ENCODE measurements at places on chromosomes 7 and 10.
A peak's percentile ranks its signal among the peaks of the same experiment; 100 is the strongest.

DNA sequence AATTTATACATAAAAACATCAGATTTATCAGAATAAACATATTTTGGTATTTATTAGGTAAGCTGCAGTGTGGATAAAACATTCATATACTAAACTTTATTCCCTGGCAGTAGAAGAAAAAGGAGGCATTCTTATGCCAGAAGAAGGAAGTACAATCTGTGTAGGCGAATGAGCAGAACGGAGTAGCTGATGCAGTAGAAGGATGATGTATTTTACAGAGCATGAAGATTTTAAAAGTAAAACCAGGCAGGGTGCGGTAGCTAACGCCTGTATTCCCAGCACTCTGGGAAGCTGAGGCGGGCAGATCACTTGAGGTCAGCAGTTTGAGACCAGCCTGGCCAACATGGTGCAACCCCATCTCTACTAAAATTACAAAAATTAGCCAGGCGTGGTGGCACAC lies 294.9 kb upstream of the MKLN1 start:
- no peak for DNase-seq

GRCh38 chr10:58335306-58336005 lies 650 bp downstream of the UBE2D1 start:
- DNase-seq: peak; percentile 96

DNA sequence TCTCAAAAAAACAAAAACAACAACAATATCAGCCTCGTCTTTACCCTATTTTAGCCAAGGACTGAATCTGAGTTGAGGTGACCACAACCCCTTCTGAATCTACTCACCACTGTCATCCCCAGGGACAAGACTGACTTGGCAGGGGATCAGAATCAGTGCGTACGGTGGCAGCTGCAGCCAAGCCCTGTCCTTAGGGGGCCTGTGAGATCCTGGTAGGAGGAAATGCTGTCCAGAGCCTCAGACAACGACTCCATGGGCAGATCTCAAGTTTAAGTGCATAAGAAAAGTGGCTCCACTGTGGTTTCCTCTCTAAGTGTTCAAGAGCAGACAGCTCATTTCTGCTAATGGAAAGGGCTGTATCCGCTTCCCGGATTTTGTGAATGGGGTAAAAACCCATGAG lies 22.4 kb upstream of the CYTH3 start:
- DNase-seq: no peak

- DNase-seq: no peak
These were observed 88.5 kb downstream of the CTNNA3 start for GRCh38 chr10:67607472-67607871.

DNA sequence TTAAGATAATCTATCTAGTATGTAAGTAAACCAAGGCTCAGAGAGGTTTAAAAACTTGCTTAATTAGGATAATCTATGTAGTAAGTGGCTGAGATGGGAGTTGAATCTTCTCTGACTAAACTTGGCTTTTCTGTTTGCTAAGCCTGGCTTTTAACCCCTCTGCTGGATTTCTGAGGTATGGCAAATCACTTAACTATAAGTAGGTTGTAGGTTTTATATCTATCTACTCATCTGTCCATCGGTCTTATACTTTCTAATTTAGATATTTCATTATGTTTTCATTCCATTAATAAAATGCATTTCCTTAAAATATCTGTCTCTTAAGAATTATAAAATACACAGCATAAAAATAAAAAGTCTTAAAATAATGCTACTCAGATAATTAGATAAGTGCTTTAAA lies 59.4 kb downstream of the ST7 start:
- no peak for DNase-seq

DNA sequence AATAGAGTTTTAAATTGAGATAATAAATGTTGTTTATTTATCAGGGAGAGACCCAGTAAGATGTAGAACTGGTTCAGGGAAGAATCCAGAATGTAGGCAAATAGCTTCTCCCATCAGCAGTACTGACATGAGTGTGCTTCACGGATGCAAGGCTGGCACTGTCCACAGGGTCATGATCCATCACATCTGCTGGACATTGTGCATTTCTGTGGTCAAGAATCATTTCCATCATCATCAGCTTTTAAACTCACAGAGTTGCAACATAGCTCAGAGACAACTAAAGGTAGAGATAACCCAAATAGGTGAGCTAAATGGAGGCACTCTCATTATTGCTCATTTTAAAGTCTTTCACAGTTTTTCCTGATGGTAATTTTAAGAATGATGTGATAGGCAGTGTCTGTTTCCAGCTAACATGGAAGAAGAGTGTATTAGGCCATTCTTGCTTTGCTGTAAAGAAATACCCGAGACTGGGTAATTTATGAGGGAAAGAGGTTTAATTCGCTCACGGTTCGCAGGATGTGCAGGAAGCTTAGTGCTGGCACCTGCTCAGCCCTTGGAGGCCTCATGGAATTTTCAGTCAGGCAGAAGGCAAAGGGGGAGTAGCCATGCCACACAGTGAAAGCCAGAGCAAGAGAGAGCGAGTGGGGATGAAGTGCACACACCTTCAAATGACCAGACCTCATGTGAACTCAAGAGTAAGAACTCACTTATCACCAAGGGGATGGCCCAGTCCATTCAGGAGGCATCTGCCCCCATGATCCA lies 80.8 kb downstream of the INPP5A start:
- DNase-seq: no peak

Measured in PC-9 (cell line).